ENCODE measurements at places on chromosomes 6 and 20.

GRCh38 chr6:143976806-143977349 lies 31.2 kb downstream of the PLAGL1 start:
- DNase-seq, result no peak

- DNase-seq, result no peak
Observed at GRCh38 chr6:47478233-47479139, 897 bp downstream of the CD2AP start.

GRCh38 chr6:28543651-28544610 lies 18.2 kb downstream of the GPX5 start:
- no peak for DNase-seq

GRCh38 chr20:56587307-56588041 lies 41.6 kb upstream of the TFAP2C start:
- DNase-seq, result no peak

DNA sequence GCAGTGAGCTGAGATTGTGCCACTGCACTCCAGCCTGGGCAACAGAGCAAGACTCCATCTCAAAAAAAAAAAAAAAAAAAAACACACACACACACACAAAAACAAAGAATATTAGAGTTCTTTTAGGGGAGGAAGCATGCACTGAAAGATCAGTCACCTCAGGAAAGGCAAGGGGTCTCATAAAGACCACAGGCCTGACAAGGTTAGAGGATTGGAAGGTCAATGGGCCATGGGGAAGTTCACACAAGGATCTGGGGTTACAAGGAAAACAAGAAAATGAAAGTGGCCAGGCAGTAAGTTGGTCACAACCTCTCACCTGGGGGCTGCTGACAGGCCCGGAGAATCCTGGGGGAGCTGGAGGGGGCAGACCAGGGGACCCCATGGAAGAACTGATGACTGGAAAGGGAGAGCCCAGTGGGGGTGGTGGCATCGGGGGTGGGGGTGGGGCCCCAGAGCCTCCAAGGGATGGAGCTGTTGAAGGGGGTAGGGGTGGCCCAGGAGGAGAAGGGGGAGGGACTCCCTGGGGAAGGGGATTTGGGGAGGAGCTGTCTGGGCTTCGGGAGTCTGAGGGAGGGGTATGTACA lies 1.5 kb downstream of the RXRB start:
- DNase-seq, result no peak

- no peak for DNase-seq
Observed at GRCh38 chr6:41955412-41955811, 13.8 kb upstream of the CCND3 start.

GRCh38 chr6:160882791-160883279 lies 108.7 kb upstream of the MAP3K4 start:
- no peak for DNase-seq

GRCh38 chr20:37219751-37220668 lies 40.7 kb upstream of the MROH8 start:
- no peak for DNase-seq

GRCh38 chr20:31989030-31989645 lies 21.1 kb upstream of the CCM2L start:
- no peak for DNase-seq

- no peak for DNase-seq
Observed at GRCh38 chr6:109170333-109170732, 75.0 kb downstream of the CEP57L1 start.

All from stimulated activated CD4-positive, alpha-beta T cell treated with anti-CD3 and anti-CD28 coated beads, TNF-alpha, amount 100 ng/mL, for 24 hours (primary cell).